ENCODE measurements at places on chromosomes 5 and 9.

GRCh38 chr5:120096413-120096812, 367.7 kb upstream of the PRR16 start:
- DNase-seq, result no peak

- no peak for DNase-seq
Measured at GRCh38 chr9:76510446-76510845, 51.5 kb downstream of the GCNT1 start.

- no peak for DNase-seq
Measured at GRCh38 chr5:72194846-72195245, 87.6 kb downstream of the MAP1B start.

- DNase-seq, result no peak
Measured at GRCh38 chr9:87707805-87708506, 18.0 kb upstream of the CTSL start.

- no peak for DNase-seq
Measured at GRCh38 chr9:80964374-80964773, 725.0 kb downstream of the TLE1 start.

DNA sequence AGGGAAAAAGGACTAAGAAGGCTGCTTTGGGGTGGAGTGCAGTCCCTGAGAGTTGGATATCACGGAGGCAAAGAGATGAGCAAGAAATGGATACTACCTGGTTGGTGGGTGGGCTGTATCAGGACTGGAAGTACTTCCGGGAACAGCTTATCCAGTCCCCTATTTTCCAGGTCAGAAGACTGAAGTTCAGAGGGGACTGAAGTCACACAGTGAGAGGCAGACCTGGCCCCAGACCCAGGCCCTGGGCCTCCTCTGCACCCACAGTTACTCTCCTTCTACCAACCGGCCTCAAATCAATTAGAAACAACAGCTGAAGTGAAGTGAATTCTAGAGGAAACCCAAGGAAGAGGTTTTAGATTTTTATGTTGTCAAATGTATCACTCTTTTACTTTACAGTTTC, 93.6 kb upstream of the ALDH1B1 start:
- DNase-seq, result no peak

- DNase-seq, result no peak
Measured at GRCh38 chr5:87184605-87185004, 83.1 kb upstream of the RASA1 start.

DNA sequence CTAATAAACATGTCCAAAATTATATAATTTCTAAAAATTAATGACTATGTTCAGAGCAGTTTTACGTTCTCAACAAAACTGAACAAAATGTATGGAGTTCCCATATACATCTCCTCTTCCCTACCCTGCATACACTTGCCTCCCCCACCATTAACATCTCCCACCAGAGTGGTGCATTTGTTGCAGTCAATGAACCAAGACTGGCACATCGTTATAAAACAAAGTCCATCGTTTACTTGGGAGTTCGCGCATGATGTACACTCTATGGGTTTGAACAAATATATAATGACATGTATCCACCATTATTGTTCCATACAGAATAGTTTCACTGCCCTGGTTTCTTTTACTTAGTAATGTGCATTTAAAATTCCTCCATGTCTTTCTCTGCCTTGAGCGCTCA, 130.1 kb downstream of the APBA1 start:
- no peak for DNase-seq

DNA sequence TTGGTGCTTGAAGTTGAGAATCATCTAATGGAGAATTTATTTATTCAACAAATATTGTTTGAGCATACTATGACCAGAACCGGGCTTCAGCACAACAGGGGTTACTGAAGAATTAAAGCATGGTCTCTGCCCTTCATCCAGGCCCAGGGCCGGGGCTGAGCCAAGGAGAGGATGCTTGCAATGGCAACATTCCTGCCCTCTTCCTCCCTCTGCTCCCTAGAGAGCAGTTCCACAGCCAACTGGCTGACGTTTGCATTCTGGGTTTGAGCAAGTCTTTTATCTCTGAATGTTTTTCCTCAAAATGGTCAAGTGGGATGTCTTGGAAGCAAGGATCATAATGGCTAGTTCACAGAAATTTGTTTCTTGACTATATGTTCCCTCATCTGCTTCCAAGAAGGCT, 80.7 kb downstream of the GLDC start:
- no peak for DNase-seq

- no peak for DNase-seq
Measured at GRCh38 chr9:126342621-126343031, 16.0 kb downstream of the MVB12B start.

GRCh38 chr9:11946531-11946930, 746.7 kb upstream of the TYRP1 start:
- DNase-seq, result no peak

DNA sequence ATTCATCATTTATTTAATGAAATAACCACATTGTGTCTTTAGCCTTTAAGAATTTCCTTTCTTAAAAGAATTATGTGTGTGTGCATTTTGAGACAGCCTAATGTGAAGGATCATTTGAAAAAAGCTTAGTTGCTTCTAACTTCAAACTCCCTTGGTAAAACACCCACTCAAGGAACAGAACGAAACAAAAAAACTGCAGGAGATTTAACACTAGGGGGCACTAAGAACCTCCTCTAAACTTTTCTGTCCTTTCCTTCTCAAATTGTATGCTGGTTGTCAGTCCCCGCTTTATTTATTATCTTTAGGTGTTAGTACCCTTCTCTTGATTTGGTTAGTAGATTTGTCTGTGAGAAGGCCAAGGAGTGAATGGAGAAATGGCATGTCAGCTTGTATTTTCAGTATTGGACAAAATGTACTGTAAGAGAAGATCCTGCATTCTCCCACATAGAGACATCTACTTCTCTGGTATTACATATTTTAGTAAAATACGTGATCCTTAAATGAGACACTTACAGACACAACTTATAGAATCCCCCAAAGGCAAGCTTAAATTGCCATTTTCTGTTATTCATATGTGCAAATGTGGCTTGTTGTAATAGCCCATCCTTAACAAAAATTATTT, 229.7 kb downstream of the MRPS30 start:
- DNase-seq, result no peak

- DNase-seq, result peak; percentile 9
Measured at GRCh38 chr5:1174122-1174936, 27.1 kb upstream of the SLC6A19 start.

DNA sequence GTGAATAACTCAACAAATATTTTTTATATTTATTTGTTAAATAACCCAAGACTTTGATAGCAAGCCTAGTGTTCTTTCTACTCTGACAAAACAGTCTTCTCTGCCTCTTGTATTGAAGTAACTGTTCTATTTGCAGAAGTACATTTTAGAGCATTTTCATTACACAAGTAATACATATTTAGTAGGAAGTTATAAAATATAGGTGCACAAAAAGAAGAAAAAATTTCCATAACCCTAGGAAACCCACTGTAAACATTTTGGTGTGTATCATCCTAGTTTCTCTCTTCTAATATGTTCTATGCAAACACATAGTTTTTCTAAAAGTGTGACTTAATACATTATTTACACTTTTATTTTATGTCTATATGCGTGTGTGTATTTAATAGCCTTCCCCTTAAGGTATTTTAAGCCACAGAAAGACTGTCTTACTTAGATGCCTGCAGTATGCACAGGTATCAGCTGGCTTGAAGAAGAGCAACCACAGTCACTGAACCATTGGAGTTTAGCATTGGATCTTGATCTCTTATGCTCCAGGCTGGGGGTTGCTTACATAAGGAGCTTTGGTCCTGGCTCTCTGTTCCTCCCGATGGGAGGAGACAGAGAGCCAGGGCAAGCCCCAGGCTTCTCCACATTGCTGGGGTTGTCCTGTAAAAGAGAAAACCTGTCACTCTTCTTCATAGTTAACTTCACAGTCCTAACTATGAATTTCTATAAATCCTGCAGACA, 3.8 kb downstream of the SELENOP start:
- no peak for DNase-seq

- DNase-seq, result no peak
Measured at GRCh38 chr5:7827610-7828009, 23.3 kb downstream of the CFAP90 start.

DNA sequence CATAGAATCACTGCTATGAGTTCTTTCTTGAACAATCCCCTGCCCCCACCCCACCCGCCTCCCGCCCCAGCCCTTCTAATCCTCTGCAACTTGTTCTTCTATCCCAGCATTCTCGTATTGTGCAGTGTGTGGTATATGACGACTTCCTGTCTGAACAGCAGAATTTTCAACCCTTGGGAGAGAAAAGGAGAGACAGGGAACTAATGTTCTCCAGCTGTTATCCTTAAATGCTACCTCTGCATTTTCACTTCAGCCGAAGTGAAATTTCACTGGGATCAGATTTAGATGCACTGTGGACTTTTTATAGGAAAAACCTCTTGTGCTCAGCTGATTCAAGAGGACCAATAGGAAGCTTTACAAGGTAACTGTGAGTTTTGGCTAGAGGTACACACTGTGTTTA, 2.2 kb downstream of the FBXL7 start:
- no peak for DNase-seq

GRCh38 chr9:120950421-120951388, 24.1 kb upstream of the TRAF1 start:
- no peak for DNase-seq

DNA sequence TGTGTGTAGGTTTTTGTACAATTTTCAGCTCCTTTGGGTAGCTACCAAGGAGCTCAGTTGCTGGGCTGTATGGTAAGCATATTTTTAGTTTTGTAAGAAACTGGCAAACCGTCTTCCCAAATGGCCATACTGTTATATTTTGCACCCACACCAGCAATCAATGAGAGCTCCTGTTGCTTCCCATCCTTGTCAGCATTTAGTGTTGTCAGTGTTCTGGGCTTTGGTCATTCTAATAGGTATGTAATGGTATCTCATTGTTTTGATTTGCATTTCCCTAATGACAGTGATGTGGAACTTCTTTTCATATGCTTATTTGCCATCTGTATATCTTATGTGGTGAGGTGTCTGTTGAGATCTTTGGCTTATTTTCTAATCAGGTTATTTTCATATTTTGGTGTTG, 320.1 kb downstream of the MLLT3 start:
- no peak for DNase-seq

GRCh38 chr5:82820961-82821845, 256.0 kb downstream of the TMEM167A start:
- no peak for DNase-seq

- no peak for DNase-seq
Measured at GRCh38 chr5:174446446-174446845, 277.9 kb upstream of the MSX2 start.

- no peak for DNase-seq
Measured at GRCh38 chr5:127041571-127041970, 11.2 kb upstream of the MARCHF3 start.

DNA sequence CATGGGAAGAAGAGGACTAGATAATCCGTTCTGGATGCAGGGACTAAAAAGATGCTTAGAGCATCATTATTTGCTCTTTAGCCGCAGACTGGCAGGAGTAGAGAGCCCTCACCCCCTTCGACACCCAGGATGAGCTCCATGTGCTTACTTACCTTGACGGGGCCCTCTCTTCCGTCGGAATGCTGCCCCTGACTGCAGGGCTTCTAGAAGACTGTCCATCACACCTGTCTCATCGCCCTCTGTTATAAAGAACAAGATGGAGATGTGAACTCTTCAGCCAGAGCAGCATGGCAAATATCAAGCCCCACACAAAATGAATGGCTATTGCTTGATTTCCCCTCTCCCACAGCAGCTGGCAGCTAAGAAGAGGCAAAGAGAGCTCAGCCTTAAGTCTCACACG, 35.1 kb downstream of the PCDHGC5 start:
- no peak for DNase-seq

- DNase-seq, result no peak
Measured at GRCh38 chr5:133523013-133523658, 89.2 kb downstream of the FSTL4 start.

- DNase-seq, result no peak
Measured at GRCh38 chr5:129899454-129899853, 4.8 kb upstream of the CHSY3 start.

GRCh38 chr5:133373121-133373870, 239.0 kb downstream of the FSTL4 start:
- DNase-seq, result no peak

- DNase-seq, result no peak
Measured at GRCh38 chr9:34884747-34885189, 73.3 kb upstream of the PHF24 start.

DNA sequence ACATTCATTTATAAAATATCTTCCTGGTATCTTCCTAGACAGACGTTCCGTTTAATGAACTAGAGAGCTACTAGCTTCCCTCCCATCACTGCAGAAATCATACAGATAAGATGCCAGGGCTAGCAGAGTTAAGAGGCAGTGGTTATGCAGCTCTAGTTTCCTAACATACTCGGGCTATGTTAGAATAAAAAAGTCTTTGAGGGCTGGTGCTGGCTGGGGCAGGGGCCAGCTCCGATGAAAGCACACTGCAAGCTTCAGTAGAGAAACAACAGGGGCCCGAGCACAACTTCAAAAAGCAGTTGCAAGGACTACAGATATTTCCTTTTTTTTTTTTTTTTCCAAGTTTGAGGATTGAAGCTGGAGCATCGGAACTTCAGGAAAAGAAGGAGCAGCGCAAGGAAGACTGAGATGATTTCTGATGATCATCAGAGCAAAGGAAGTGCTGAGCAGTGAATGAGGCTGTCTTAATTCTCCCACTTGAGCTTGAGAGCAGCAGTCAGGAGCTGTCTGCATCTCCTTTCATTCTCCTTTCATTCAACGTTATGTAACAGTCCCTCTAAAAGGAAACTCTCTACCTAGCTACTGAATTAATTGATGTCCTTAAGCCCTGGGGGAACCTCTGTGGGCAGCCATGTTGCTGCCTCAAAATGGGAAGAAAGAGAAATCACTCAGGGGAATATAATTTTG, 47.6 kb upstream of the ADCY2 start:
- no peak for DNase-seq

DNA sequence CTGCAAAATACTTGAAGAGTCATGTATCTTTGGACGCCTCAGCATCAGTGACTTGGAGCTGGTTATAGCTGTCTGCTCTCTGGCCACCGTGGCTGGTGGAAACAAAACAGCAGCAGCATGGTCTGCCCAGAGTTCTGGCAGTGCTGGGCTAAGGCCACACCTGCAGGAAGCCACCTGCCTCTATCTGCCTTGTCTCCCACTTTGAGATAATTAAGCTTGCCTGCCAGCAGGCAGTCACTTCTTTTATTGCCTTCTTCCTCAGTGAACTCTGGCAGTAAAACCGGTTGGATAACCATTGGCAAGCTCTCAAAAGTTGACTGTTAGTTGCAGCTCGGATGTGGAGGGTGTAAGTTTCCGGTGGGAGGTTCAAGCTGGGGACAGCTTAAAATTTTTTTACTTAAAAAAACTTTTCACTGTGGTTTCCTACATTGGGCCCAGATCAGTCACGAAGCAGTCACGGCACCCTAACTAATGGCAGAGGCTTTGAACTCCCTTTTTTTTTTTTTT, 4.9 kb downstream of the SMIM3 start:
- DNase-seq, result no peak

- DNase-seq, result no peak
Measured at GRCh38 chr5:152592416-152592815, 187.3 kb upstream of the NMUR2 start.

- DNase-seq, result no peak
Measured at GRCh38 chr9:127539259-127539981, 72.7 kb upstream of the STXBP1 start.
